Lower lobe of right lung (tissue), 2 donors: ENCODE measurements at places on chromosomes 3 and 15.

GRCh38 chr3:121834157-121834670 lies 646 bp downstream of the IQCB1 start:
- DNase-seq = no peak

DNA sequence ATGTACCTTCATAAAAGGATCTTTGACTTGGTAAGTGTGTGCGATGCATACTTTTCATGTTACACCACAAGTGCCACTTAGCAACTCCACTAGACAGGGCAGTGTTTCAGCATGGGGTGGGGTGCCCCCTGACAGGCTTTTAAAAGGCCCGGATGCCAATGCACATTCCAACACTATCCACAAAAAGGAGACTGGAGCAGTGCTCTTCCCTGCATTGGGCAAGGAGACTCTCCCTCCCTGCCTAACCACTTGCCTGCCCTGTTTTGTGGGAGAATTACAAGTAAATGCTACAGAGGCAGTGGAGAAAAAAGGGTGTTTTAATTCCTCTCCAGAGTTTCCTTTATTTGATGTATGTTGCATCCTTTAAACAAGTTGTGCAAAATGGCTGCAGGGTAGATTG lies 1.7 kb upstream of the RARB start:
- DNase-seq = peak; percentile 51

DNA sequence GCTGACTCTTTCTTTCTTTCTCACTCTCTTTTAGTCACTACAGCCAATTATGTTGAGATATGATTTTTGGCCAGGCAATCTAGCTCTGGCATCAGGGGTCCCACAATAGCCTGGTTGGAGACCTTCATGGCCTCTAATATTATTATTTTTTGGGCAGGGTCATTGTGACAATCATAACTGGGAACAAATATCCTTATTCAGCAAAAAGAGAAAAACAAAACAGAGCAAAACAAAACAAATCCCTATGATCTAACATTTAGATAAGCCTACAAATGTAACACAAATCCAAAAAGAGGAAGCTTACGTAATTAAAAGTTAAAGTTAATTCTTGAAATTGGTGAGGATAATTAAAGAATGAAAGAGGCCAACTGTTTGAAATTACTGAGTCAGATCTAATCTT lies 640.0 kb downstream of the TUSC7 start:
- DNase-seq = no peak

DNA sequence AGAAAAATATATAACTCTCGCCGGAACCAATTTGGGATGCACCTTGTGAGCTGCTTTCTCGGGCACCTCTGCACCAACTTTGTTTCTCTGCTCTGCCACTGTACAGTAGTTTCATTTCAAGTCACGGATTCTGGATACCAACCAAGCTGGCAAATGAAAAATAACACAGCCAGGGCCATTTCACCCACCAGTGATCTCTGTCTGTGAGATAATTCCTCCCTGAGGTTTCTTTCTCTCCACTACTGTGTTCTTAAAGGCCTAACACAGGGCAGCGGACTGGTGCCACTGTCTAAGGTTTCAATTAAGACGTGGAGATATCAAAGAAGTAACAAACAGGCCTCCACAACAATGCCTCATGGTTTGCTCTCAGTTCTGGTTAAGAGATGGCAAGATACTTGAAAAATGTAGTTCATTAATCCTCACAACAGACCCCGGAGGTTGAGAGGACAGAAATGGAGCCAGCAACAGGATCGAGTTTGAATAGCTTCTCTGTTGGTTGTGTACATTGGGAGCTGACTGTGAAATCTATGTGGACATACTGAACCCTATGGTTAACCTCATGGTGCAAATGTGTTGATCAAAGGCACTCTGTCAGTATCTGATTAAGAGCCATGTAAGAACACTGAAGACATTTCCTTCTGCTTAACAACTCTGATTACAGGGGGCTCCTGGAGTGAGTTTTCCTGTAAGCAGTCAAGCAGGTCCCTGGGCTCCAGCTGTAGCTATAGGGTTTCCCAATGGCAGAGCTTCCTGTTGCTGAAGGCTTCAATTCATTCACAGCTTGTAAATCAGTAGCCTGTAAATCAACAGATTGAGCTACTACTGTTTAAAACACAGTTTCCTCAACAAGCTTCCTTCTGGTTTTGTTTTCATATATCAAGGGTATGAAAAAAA lies 470.5 kb downstream of the EPHA3 start:
- no peak for DNase-seq

- no peak for DNase-seq
Observed at GRCh38 chr15:96366526-96366877, 36.0 kb downstream of the NR2F2 start.

DNA sequence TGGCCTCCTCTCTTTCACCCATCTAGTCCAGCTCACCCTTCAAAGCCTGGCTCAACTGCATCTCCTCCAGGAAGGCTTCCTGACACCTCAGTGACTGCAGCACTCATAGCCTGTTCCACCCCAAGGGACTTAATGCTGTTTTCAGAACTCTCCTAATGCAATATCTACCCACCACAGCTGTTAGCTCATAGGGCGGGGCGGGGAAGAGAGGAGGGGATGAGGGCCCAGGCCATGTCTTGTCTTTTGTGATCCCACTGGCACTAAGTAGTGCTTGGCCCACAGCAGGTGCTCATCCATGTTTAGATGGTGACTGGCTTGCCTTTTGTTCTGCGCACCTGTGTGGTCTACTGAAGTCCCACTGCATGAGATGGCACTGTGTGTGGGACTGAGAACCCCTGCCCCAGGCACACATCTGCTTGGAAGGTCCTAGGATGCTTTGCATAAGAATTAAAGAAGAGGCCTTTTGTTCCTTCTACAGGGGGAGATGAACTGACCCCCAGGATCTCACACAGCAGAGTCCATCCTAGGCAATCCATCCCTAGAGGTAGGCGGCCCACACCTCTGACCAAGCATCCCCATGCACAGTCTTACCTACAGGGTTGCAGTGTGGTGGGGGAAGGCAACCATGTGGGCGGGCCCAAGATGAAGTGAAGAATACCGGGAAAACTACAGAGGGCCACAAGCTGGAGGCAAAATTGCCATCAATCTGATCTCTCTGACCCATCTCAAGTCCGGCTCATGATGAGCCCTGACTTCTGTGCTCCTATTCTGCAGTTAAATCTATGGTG lies 23.0 kb downstream of the SLC12A8 start:
- no peak for DNase-seq

DNA sequence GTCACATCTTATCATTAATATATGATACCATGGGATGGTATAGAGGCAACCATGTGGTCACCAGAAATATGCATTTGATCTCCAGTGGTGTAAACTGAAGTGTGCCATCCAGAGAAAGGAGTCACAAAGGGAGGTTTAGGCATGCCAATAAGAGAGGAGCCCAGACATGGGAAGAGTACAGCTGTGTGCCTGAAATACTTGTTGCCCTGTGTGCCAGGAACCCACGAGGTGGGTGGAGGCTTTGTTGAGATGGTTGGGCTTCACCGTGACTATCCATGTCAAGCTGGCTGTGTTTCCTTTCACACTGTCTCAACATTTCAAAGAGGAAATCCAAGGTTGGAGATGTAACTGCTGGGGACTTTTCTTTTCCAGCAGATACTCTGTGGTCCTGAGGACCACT lies 43.5 kb downstream of the CACNA2D3 start:
- DNase-seq = no peak

GRCh38 chr3:58013973-58014649 lies 5.9 kb downstream of the FLNB start:
- DNase-seq = no peak

DNA sequence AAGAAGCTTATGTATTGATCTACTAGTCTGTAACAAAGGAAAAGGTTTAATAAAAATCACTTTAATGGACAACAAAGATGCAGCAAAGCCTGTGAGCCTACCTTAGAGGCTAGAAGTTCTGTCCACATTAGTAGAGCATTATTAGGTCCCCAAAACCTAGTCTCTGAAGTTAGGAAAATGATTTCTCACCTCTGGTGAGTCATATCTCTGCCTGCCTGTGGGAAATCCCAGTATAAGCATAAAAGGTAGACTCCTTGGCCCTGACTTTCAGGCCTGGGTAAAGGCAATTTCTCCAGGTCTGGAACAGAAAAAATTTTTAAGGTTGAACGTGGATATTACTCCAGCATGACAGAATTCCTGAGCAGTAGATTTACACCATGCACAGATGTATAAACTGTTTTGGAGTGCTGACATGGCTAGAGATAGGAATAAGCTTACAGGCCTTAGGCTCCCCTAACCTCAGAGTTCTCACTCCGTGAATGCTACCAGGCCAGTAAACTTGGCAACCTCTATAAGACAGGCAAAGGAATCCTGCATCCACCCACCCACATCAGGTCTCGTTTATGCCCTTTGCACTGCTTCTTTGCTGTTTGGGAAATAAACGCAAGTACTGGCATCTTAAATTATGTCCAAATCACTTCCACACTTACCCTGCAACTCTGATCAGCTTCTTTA lies 104.1 kb downstream of the SERPINI1 start:
- no peak for DNase-seq

- no peak for DNase-seq
Observed at GRCh38 chr3:43423142-43423541, 136.8 kb downstream of the SNRK start.

DNA sequence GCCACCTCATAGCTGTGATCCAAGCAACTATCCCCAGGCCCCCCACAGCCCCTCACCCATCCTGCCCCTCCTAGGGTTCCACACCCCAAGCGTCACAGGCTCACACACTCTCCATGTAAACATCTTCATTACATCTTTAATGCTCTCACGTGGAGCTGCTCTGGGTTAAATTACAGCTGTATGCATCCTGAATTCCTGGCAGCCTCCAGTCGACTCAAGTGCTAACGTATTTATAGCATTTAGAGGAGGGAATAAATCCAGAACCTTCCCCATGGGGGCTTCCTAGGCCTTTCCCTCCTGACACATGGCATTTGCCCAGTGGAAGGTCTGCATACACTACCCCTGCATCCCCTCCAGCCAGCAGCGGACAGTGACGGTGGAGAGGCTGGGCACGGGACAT lies 9.6 kb downstream of the C3orf18 start:
- no peak for DNase-seq

- DNase-seq = peak; percentile 34
Observed at GRCh38 chr15:77032647-77033416, 37.9 kb downstream of the PSTPIP1 start.

- no peak for DNase-seq
Observed at GRCh38 chr3:112815981-112816380, 30.7 kb downstream of the CD200R1L start.

GRCh38 chr15:80289528-80290495 lies 37.8 kb upstream of the CTXND1 start:
- DNase-seq = no peak

DNA sequence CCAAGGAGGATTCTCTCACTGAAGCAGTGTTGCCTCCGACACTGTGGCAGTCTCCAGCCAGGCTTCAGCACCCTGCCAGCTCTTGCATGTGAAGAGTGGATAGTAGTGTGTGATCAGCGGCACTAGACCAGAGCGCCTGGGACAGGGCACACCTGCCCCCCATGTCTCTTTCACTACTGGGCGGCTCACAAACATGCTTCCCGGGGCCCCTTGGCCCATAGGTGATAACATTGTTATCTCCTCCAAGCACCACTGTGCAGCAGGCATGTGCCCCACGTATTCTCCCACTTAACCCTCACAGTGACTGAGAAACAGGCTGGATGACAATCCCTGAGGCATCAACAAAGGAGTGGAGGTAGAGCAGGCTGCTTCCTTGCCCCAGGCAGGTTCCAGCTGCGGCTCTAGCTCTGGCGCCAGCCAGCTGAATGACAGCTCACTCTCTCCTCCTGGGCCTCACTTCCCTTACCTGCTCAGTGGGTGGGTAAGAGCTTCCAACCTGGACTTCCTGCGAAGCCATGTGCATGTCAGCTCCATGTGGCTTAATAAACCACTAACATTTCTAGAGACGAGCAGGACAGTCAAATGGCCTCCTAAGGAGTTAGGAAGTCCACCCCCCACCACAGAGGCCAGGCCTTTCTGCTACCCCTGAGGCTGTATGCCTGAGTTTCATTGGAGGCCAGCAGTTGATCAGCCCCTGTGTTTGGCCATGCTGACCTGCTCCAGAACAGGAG lies 37.8 kb downstream of the KLF13 start:
- DNase-seq = no peak

DNA sequence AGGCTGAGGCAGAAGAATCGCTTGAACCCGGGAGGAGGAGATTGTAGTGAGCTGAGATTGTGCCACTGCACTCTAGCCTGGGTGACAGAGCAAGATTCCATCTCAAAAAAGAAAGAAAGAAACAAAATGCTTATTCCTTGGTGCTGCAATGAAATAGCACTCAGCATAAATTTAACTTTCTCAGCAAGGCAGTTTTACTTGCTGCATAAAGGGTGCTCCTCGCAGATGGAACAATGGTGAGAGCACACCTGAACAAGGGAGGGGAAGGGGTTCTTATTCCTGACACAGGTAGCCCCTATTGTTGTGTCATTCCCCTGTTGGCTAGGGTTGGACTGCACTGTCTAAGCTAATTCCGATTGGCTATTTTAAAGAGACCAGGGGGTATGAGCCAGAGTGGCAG lies 17.1 kb downstream of the PAK2 start:
- no peak for DNase-seq
